Activated naive CD4-positive, alpha-beta T cell treated with Interleukin-2 at 50 U/mL for 16 hours (primary cell): ENCODE measurements at places on chromosomes 6 and 20.
A peak's percentile ranks its signal among the peaks of the same experiment; 100 is the strongest.

GRCh38 chr6:146028252-146028795 is 538 bp upstream of the GRM1 start:
- DNase-seq, result peak; percentile 16

DNA sequence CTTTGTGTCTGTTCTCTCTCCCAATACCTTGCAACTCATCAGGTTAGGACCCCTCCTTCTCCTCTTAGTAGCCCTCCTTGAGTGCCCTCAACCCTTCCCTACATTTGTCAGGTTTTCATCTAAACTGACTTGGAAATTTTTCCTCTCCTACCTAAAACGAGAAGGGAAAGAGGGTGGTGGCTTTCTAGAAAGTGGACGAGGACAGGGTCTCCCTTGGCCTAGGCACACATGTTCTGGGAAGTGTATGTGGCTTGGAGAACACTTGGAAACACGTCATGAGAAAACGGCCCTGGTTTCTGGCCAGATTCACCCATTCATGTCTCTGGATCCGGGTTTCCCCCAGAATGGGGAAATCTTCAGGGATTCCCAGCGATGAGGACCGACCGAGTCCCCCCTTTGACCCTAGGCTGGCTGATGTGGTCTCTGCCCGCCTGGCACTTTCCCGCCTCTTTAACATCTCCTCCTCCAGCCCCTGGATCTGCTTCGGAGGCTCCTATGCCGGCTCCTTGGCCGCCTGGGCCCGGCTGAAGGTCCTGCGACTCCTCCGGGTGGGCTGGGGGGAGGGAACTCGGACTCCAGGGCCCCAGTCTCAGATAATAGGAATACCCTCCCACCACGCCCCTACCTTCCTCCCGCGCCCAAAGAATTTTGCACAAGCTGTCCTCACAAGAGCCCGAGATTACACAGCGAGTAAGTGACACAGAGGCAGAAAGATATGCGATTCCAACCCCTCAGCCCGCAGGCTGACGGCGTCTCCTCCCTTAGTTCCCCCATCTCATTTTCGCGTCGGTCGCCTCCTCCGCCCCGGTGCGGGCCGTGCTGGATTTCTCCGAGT is 3.0 kb downstream of the PRSS16 start:
- DNase-seq, result no peak

DNA sequence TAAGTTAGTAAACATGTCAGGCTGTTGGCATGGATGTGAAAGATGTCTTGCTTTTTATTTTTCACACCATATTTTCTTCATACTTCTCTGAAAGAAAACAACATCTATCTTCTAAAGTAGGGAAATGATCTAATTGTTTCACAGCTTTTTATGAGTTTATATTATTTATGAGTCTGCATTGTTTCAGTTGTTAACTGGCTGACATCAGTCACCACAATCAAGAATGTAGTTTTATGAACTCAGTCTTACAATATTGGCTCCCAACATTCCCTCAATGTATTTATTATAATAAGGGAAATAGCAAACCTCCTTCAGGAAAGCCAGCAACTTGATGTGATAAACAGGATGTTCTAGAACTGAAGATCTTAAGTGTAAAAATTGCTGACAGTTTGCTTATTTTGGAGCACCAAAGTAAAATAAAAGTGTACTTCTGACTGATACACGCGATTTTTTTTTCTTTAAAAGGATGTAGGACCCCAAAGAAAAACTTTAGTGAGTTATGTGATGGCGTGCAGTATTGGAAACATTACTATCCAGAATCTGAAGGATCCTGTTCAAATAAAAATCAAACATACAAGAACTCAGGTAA is 106.0 kb downstream of the ADGRG6 start:
- DNase-seq, result no peak

- peak; percentile 54 for DNase-seq
Measured at GRCh38 chr6:46090115-46091079, 39.4 kb upstream of the ENPP4 start.

GRCh38 chr6:10000551-10000950 is 414.3 kb downstream of the TFAP2A start:
- no peak for DNase-seq

DNA sequence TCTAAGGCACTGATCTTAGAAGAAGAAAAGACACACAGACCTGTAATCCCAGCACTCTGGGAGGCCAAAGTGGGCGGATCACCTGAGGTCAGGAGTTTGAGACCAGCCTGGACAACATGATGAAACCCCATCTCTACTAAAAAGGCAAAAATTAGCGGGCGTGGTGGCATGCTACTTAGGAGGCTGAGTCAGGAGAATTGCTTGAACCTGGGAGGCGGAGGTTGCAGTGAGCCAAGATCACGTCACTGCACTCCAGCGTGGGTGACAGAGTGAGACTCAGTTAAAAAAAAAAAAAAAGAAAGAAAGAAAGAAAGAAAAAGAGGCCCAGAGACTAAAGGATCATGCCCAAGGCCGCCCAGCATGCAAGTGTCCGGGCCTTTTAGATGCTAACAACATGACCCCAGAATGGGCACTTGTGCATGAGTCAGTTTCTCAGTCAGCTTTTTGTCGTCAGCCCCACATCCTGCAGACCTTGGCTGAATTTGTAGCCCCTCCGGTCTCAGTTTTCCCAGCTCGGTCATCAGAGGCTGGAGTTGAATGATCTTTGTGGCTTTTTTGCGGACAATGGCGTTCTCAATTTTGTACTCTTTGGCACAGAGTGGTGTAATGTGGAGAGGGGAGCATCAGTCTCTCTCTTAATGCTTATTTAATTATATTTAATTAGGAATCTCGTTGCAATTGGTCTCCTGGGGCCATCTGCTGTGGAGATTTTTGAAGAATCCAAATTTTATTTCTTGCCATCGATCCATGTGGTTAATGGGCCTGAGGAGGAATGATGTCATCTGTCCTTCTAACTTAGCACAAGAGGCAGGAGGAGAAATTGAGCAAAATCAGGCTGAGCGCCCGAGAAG is 30.6 kb upstream of the APCDD1L start:
- no peak for DNase-seq

DNA sequence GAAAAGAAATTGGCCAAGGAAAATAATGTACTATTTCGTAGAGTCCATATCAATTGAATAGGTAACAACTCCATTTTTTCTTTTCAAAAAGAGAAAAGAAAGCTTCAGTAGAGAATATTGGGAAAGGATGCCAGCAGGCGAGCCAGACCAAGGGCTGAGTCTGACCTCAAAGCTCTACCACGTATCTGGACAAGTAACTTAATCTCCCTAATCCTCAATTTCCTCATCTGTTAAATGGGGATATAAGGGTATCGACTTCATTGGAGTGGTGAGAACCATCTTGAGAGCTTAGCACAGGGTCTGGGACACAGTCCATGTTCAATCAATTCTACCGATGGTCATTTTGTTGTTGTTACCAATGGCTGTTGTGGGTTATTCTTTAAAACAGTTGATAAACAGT is 63.2 kb upstream of the TBC1D7 start:
- DNase-seq, result no peak

- no peak for DNase-seq
Measured at GRCh38 chr6:126094411-126094810, 108.1 kb downstream of the TRMT11 start.

- no peak for DNase-seq
Measured at GRCh38 chr6:53494076-53494475, 50.8 kb downstream of the GCLC start.

DNA sequence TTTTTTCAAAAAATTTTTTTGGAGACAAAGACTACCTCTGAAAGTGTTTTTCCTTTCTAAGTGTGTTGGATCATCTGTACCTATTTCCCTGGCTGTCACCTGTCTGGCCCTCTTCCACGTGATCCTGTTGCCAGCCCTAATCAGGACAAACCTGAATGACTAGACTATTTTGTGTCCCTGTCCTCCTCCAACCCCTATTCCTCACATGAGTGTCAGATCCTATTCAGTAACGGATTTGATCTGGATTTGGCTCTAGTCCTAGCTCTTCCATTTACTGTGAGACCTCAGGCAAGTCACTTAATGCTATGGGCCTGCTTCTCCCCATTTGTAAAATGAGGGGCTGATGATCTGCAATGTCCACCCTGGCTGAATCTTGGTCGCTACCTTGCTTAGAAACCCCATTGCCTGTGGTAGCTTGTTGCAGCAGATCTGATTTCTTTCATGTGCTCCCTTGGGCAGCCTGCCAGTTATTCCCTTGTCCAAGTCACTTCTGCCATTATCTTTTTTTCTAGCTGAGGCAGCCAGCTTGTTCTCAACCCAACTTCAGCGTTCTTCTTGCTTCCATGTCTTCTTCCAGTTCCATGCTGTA is 4.8 kb downstream of the PHF20 start:
- DNase-seq, result no peak

DNA sequence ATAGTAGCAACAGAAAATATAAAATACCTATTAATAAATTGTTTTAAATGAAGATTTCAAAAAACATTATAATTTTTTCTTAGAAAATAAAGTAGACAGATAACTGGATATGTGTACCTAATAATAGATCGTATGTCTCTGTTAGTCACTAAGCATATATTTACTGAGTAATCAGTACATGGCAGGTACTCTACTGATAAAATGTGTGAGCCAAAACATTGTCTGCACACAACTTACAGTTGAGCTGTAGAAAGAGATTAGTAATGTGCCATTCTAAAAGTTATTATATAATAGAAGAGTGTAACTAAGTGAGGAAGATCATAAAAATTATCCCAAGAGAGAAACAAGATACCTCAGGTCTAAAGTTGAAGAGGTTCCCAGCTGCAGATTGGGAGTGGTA is 929.9 kb upstream of the EPHA7 start:
- DNase-seq, result no peak

DNA sequence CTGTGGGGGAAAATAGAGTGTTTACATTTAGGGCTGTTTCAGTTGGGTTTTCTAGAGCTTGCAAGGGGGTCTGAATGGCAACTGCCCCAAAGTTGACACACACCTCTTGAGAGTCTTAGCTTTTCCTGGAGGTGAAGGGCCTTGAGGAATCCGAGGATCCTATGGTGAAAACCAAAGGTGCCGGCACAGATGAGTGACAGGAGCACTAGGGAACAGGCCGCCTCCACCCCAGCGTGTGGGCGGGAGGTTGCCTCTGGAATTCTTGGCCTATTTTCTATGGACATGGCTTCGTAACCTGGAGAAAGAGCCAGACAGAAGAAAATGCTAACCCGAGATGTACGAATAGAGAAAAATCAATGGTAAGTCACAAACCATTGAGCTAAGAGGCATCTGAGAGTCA is 283.2 kb upstream of the FOXQ1 start:
- DNase-seq, result no peak

DNA sequence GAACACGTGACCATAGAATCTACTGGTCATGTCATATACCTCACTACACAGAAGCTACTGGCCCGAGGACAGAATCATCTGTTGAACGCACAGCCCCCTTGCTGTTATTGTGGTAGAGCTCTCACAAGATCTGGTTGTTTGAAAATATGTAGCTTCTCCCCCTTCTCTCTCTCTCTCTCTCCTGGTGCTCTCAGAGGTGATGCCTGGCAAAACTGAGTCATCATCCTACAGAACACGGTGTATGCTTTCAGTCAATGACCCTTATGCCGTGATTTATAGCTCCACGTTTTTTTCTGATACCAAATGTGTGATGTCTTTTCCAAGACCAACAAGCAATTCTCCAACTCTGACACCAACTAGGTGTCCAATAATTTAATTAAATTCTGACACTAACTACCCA is 13.0 kb upstream of the RBM24 start:
- no peak for DNase-seq

DNA sequence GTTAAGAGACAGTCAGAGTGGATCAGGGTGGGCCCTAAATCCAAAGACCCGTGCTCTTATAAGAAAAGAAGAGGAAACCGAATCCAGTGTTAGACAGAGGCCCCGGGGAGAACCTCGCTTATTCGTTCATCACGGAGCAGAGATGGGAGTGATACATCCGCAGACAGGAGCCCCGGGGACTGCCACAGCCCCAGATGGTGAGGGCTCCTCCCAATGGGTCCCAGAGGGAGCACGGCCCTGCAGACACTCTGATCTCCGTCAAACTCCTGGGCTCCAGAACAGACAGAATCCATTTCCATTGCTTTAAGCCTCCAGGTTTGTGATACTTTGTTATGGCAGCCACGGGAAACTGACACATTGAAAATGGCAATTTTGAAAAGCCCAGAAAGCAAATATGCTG is 47.0 kb downstream of the CDH4 start:
- no peak for DNase-seq

- peak; percentile 23 for DNase-seq
Measured at GRCh38 chr6:134822920-134823709, 126.8 kb downstream of the ALDH8A1 start.

GRCh38 chr6:169230946-169231789 is 22.5 kb downstream of the THBS2 start:
- DNase-seq, result no peak

- DNase-seq, result peak; percentile 80
Measured at GRCh38 chr6:36765594-36766398, 68.2 kb downstream of the RAB44 start.

DNA sequence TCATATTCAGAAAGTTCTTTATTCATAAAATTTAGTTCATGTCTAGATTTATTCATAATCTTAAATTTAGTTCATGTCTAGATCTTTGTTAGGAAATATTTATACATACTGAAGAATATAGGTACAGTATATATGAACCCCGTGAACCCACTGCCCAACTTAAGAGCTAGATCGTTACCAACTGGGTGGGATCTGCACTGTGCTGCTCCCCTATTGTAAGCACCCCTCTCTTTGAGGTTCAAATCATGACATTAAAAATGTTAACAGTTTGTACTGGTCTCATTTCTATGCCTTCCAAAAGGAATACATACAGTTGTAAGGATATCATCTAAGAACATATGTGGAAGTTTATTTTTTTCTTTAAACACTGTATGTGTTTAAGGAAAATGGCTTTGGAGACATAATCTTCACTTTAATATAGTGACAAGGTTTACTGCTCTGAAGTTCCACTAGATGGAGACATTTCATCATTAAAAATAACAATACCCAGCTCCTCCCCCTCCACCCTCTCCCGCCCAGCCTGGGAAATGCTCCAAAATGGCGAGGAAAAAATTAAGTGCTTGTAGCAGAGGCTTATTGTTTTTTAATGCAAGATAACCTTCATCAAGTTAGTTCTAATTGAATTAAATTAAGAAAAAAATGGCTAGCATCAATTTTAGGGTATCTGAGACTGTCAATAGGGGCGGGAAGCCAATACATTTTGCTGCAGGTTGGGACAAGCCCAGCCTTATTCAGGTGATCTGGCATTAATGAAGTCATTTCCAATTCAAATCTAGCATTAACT is 104.1 kb upstream of the TRAF3IP2 start:
- DNase-seq, result peak; percentile 61
